ENCODE measurements at places on chromosomes 3 and 15. TPM values are rescaled to one million over a fixed set of nuclear protein-coding genes. Genes with fewer than 3 reads are reported as not detected.

DNA sequence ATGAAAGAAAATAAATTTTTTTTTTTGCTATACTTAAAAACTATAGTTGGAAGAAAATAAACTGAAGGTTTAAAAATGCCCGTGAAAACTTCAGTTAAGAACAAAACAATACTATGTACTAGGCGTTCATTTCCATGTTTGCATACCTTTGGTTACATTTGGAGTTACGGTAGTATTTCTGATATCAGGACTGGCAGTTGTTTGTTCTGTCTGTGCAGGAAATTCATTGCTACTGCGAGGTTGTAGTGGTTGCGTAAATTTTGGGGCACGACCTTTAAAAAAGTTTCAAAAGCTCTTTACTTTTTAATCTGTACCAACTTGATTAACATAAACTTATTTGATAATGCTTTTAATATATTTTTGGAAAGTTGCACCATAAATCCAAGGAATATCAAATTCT is 47.9 kb downstream of the ST3GAL6 start:
- DNase-seq: no peak

GRCh38 chr3:72614394-72615074 is 233.7 kb downstream of the SHQ1 start:
- DNase-seq: no peak

DNA sequence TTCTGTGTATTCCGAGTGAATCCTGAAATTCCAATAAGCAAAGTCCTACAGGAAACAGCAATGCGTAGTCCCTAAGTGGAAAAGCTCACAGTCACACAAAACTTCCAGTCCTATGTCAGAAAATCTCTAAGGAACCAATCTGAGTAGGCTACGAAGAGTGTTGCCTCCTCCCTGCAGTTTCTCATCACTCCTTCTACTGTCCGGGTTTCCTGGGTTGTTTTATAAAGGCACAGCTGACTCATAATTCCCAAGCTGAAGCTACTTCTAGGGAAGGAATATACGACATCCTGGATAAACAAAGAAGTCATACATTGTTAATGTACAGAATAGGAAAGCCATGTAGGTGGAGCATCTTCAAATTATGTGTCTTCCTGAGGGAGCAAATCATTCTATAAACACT is 65.7 kb upstream of the RGMA start:
- no peak for DNase-seq

Gene LARP6
- 45.4 TPM for total RNA-seq

Gene SEMA3B
- total RNA-seq: 22.9 TPM

Gene A4GNT
- total RNA-seq: not detected
